ENCODE measurements at places on chromosomes 1 and 21.

DNA sequence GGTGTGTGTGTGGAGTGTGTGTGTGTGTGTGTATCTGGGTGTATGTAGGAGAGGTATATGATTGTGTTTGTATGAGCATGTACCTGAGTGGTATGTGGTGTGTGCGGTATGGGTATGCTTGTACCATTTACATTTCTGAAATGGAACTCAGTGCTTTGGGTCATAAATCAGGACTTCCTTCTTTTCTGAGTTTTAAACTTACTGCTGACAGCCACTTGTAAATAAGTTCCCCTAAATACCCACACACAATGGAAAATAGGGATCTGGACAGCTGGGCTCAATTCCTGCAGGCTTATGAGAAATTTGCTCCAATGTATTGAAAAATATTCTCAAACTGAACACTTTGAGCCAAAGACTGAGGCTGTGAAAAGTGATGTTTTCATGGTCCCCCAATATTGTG lies 293.6 kb downstream of the HLX start:
- DNase-seq: no peak

GRCh38 chr1:50208315-50208714 lies 99.6 kb downstream of the ELAVL4 start:
- DNase-seq: no peak

DNA sequence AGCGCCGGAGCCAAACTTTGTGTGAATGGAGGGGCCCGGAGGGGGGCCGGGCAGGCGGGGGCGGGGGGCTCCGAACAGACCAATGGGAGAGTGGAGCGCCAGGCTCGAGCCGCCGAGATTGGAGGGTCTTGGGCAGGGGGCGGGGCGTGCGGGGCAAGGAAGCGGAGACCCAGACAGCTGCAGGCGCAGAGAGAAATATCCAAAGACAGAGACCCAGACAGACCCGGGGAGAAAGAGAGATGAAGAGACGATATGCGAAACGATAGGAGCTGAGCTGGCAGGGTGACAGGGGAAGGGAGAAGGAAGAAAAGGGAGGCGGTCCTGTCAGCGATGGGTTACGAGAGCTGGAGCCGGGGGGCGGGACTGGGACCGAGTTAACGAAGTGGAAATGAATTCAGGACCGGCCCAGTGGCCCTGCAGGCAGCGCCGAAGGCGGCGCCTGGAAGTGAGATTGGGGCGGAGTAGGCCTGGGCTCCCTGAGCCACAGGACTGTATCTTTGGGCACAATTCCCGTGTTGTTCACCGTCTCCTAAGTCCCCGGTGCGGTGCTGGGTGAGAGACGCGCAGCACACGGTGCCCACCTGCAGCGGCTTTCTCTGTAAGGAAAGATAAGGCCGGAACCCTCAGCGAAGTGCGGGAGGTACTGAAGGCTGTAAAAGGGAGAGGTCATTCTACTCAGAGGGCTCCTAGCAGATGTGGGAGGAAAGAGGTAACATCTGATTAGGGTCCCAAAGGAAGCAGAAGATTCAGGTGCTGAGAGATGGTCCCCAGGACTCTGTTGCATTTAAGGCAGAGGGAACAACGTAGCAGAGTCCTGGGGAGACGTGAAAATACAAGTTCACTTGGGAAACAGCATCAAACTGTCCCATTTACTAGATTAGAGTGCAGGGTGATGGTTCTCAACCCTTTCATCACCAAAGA lies 543 bp upstream of the KCNJ10 start:
- peak; percentile 68 for DNase-seq

DNA sequence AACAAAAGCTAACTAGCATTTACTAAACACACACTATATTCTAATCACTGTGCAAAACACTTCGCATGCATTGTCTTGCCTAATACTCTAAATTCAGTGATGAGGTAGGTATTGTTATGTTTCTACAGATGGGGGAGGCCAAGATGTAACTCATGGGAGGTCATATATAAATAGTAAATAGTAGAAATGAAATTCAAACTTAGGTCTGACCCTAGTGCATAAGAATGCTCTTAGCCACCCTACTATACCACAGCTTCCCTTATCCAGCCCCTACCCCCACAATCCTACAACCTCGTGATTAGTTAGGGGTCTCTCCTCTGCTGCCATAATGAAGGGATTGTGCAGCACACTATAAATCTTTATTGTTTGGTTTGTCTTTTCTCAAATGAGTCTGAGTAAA lies 3.3 kb downstream of the PFDN2 start:
- DNase-seq: no peak

DNA sequence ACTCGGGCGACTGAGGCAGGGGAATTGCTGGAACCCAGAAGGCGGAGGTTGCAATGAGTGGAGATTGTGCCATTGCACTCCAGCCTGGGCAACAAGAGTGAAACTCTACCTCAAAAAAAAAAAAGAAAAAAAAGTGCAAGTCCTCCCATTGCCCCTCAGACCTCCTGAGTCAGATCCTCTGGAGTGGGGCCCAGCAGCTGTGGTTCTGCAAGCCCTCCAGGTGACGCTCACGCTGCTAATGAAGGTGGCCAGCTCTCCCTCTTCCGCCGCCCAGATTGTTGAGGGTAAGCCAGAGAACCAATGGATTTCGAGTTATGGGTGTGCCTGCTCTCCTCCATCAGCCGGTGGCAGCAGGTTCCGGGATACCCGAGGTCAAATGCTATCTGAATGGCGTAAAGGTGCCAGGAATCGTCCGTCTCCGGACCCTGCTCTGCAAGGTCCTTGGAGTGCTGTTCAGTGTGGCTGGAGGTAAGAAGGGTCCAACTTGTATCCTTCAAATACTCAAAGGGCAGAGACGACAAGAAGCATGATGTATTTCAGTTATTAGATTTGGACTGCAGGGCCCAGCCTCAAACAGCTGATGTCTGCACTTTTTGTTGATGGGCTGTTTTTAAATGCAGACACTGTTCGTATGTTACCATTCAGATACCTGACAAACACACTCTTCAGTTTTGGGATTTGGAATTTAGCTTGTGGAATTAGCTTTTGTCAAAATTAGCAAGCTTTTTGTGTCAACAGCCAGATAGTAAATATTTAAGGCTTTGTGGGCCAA lies 17.6 kb downstream of the CLCN6 start:
- DNase-seq: no peak

- DNase-seq: no peak
Measured at GRCh38 chr21:41903559-41904351, 24.6 kb upstream of the PRDM15 start.

- DNase-seq: no peak
Measured at GRCh38 chr21:44552136-44552535, 831 bp upstream of the KRTAP10-2 start.

DNA sequence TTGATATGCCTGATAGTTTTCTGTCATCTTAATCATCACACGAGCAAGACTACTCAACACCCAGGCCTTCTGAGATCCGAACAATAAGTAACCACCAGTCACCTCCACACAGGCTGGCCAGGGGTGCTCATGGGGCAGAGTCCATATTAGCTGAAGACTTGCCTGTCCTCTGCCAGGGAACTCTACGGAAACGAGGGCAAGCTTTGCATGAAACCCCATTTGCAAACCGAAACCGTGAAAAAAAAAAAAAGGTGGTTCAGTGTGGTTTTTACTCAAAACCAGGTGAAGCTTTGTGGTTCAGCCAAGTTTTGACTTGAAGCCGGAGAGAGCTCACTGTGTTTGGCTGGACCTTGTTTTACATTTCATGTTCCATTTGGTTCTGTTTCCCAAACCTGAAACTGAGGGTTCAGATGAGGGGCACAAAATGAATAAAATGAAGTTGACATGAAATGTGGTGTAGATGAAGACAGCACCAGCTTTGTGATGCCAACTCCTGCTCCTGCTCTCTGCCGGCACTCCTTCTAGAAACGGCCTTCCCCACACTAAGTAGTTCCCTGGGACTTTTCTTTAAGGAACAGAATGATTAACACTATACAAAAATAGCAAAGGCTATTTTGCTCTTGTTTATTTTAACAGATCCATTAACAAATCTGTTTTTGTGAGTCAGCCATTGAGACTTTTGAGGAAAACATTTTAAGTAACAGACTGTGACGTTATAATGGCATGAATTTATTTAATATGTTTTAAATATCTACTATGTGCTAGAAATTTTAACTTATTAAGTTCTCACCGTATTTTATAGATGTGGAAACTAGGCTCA lies 74.7 kb downstream of the RUNX1 start:
- DNase-seq: peak; percentile 68

DNA sequence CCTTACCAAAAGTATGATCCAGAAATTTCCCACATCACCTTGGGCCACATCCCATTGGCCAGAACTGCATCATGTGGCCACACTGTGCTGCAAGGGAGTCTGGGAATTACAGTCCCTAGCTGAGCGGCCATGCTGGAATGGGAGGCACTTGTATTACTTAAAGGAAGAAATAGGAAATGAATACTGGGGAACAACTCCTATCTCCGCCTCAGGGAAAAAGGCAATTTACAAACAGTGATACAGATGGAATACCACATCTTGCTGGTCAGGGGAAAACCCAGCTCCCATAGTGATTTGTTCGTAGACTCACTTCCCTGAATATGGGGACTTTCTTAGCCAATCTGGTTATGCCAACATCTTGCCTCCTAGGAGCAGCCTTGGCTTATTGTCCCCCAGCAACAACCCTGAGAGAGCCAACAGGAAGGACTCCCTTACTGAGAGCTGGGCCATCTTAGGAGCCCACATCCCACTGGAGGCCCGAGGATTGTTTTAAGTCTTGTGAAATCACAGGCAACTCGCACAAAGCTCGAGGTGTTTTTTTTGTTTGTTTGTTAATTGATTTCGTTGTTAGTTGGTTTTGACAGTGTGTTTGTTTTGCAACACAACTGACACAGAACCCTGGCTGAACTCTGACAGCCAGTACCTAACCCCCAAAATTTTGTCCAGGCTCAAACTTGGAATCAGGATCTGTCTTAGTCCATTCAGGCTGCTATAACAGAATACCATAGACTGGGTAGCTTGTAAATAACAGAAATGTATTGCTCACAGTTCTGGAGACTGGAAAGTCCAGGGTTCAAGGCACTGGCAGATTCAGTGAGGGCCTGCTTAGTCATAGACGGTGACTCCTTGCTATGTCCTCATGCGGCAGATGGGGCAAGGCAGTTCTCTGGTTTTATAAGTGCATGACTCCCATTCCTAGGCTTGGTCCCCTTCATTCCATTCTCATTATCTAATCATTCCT lies 14.9 kb downstream of the CDA start:
- DNase-seq: no peak

GRCh38 chr21:41769111-41769510 lies 2.3 kb upstream of the RIPK4 start:
- DNase-seq: no peak

GRCh38 chr1:177925006-177925405 lies 44.9 kb downstream of the SEC16B start:
- no peak for DNase-seq

GRCh38 chr1:241598249-241598648 lies 41.9 kb downstream of the CHML start:
- no peak for DNase-seq

DNA sequence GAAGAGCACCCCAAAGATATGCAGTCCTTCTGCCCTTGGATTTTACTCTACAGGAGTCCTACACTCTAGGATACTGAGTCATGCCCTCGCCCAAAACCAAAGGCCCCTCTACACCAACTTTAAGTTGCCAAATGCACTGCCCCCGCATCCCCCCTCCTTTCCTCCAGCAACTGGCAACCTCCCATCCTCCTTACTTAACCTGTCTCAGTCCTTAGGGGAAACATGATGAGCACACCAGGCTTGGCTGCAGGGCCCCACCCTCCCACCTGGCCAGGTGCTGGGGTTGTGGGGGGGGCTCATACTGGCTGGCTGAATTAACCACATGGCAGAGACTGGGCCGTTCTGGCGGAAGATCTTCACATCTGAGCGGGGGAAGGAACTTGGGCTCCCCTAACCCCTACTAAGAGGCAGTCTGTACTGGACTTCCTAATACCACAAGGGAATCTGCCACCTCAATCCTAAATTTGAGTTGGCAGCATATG lies 1.2 kb downstream of the HDGF start:
- DNase-seq: peak; percentile 51

DNA sequence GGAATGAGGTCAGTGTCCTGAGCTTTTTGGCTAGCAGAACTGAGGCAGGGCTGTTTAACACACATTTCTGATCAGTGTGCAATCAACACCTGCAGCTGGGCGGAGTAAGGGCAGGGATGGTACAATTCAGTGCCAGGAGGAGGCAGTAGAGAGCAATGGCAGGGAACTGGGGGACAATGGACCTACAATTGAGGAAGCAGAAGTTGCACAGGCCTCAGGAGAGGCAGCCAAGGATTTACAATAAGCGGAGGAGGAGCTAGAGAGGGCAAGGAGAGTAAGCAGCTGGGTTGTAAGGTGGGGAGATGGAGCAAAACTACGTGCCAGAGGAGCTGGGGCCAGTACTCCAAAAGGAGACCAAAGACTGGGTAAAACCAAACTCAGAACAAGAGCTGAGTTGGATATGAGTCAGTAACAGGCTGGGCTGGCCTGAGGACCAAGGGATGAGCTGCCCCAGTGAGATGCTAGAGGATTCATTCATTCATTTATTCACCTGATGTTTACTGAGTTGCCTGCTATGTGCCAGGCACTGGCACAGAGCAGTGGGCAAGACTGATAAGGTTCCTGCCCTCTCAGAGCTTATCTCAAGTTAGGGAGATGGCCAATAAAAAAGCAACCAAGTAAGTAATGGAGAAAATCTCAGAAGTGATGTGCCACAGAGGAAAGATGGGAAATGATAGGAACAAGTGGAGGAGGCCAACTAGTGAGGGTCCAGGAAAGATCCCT lies 10.4 kb upstream of the GALE start:
- DNase-seq: peak; percentile 50

DNA sequence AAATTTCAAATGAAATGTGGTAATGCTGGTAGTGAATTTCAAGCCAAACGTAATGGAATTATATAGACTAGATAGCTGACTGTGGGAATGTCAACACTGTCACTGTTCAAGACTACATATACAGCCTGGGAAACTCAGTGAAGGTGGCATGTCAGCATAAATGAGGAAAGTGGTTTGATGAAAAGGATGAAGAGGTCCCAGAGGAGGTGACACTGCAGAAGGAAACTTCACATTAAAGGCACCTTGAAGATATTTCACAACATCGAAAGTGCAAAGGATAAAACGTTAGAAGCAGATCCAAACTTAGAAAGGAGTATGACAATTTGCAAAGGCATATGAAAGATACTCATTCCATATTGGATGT lies 25.7 kb downstream of the MAPKAPK2 start:
- DNase-seq: no peak

DNA sequence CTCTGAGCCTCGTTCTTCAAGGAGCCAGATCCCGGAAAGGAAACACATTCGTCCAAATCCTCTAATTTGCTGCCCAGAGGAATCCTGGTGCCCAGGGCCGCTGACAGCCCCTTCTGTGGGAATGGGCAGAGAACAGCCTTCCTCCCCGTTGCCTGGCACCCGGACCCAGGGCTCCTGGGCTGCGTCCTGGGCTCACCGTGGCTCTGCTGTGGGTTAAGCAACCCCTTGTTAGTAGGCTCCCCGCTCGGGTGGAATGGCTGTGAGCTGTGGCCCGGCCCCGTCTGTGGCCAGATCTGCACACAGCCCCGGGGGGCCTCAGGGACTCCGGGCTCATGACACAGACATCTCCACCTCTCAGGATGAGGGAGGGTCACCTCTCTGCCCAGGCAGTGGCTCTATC lies 122.9 kb upstream of the ARHGEF16 start:
- DNase-seq: no peak

Measured in GM06990 (cell line).